Fibroblast of skin of left quadriceps (primary cell): ENCODE measurements at places on chromosomes 13 and 19.
A peak's percentile ranks its signal among the peaks of the same experiment; 100 is the strongest.

GRCh38 chr13:94233401-94233800 lies 246.1 kb downstream of the DCT start:
- peak; percentile 84 for DNase-seq

- no peak for DNase-seq
These were observed 93.9 kb downstream of the GNG7 start for GRCh38 chr19:2608602-2608922.

GRCh38 chr19:7535998-7536695 lies 630 bp downstream of the PNPLA6 start:
- DNase-seq: no peak

- no peak for DNase-seq
These were observed 52.1 kb downstream of the MYO9B start for GRCh38 chr19:17127671-17128070.

GRCh38 chr13:102710261-102710679 lies 15.4 kb upstream of the METTL21C start:
- no peak for DNase-seq

- DNase-seq: no peak
These were observed 57.4 kb downstream of the ATP11A start for GRCh38 chr13:112747256-112747655.

- DNase-seq: no peak
These were observed 11.1 kb downstream of the ZNF575 start for GRCh38 chr19:43544077-43544476.

- no peak for DNase-seq
These were observed 20.7 kb upstream of the TPT1 start for GRCh38 chr13:45361596-45362206.

- DNase-seq: no peak
These were observed 15.6 kb upstream of the DCUN1D2 start for GRCh38 chr13:113506025-113506685.

DNA sequence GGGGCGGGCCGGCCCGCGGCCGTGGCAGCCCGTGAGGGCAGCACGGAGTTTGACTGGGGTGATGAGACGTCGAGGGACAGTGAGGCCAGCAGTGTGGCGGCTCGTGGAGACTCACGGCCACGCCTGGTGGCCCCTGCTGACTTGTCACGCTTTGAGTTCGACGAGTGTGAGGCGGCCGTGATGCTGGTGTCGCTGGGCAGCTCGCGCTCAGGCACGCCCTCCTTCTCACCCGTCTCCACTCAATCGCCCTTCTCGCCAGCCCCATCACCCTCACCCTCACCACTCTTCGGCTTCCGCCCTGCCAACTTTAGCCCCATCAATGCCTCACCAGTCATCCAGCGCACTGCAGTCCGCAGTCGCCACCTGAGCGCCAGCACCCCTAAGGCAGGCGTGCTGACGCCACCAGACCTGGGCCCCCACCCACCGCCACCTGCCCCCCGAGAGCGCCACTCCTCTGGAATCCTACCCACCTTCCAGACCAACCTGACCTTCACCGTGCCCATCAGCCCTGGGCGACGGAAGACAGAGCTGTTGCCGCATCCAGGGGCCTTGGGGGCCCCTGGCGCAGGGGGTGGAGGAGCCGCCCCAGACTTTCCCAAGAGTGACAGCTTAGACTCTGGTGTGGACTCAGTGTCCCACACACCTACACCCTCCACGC lies 4.5 kb downstream of the CIC start:
- DNase-seq: no peak

DNA sequence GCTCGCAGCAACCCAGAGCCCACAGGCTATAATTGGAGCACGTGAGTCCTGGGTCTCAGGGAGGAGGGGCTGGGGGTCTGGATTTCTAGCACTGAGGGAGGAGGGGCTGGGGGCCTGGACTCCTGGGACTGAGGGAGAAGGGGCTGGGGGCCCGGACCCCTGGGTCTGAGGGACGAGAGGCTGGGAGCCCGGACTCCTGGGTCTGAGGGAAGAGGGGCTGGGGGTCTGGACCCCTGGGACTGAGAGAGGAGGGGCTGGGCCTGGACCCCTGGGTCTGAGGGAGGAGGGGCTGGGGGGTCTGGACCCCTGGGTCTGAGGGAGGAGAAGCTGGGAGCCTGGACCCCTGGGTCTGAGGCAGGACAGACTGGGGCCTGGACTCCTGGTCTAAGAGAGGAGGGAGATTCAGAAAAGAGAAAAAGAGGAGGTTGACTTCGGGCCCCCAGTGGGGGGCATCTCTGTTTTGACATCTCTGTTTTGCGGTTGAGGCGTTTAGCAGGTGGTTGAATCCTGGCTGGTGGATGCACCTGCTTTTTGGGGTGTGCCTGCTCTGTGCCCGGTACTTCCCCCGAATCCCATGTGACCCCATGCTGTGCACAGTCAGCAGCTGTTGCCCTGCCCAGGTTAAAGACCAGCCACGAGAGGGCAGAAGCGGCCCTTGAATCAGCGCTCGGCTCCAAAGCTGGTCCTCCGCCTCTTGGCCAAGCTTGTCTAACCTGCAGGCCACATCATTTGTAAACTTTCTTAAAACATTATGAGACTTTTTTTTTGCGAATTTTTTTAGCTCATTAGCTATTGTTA lies 10.5 kb downstream of the PVR start:
- no peak for DNase-seq

DNA sequence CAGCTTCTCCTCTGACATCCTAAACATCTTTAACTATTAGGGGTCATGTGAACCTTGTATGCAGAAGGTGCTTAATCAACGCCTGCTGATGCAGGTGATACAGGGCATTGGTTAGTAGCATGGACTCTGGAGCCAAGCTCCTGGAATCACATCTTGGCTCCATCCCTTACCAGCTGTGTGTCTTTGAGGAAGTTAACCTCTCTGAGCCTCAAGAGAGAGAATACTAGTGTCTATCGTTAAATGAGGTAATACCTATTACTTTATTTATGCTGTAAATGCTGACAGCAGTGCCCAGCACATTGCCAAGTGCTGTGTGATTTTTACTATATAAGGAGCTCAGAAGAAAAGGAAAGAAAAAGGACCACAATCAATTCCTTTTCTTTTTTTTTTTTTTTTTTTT lies 11.2 kb upstream of the SELENOW start:
- no peak for DNase-seq

GRCh38 chr13:39767791-39768517 lies 112.5 kb downstream of the COG6 start:
- no peak for DNase-seq

DNA sequence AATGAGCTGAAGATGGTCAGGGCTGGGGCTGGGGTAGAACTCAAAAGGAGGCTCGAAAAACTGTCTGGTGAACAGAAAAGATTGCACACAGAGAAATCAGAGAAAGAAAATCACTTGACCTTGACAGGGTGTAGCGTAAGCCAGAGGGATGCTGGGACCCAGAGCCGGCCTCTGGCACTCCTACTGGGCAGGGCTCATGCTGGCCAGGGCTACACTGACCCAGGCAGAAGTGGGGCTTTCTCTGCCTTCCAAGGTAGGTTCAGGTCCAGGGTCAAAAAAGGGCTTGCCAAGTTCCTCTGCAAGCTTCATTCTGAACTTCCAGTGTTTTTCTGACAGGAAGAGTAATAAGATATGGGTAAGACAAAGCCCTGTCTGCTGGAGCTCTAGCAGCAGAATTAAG lies 56.2 kb downstream of the LATS2 start:
- DNase-seq: no peak

GRCh38 chr13:32419862-32420261 lies 8.1 kb downstream of the N4BP2L1 start:
- no peak for DNase-seq

- DNase-seq: no peak
These were observed 940 bp upstream of the DCUN1D2 start for GRCh38 chr13:113491418-113491883.

DNA sequence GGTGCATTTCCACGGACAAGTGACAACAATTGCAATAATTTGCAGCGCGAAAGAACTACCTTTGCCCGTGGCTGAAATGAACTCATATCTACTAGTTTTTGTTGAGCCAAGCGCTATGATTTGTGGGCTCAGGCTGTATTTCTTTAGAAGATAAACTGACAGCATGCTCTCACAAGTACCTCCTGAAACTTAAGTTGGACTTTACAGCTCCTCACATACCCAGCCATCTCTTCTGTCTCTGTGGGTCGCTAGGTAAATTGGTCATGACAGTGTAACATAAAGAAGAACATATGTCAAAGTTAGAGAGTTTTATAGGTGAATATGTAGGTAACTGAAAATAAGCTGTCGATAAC lies 839 bp downstream of the COG6 start:
- DNase-seq: no peak

DNA sequence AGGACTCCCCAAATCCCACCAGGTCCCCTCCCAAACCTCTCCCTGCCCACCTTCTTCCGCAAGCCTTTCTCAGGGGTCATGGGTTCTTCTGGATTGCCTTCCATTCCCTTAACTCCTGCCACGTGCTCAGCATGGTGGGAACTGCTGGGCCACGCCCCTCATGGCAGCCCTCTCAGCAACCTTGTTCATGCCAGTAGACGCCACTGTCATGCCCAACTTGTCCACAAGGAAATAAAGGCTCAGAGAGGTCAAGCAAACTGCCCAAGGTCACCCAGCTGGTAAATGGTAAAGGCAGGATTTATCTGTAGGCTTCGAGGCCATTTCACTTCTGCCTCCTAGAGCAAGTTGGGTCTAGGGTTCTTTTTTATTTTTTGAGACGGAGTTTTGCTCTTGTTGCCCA lies 10.9 kb downstream of the PRAM1 start:
- DNase-seq: no peak

- no peak for DNase-seq
These were observed 29.0 kb downstream of the RANBP3 start for GRCh38 chr19:5948752-5949564.

DNA sequence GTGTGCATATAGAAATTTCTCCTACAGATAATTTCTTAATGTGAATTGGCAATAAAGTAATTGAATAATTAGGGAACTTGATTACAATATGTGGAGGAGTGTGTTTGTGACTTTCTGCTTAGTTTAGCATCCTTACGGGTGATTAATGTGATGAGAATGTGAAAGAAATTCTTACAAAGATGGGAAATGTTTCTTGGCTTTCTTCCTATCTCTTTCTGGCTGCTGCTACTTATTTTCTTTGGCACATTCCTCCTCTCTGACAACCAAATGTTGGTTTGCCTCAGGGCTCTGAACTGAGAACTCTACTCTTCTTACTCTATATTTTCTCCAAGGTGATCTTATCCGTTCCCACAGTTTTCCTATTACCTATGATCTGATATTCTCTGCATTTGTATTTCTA lies 300.1 kb downstream of the TBC1D4 start:
- DNase-seq: peak; percentile 59

GRCh38 chr13:24119626-24120508 lies 40.7 kb upstream of the SPATA13 start:
- no peak for DNase-seq

DNA sequence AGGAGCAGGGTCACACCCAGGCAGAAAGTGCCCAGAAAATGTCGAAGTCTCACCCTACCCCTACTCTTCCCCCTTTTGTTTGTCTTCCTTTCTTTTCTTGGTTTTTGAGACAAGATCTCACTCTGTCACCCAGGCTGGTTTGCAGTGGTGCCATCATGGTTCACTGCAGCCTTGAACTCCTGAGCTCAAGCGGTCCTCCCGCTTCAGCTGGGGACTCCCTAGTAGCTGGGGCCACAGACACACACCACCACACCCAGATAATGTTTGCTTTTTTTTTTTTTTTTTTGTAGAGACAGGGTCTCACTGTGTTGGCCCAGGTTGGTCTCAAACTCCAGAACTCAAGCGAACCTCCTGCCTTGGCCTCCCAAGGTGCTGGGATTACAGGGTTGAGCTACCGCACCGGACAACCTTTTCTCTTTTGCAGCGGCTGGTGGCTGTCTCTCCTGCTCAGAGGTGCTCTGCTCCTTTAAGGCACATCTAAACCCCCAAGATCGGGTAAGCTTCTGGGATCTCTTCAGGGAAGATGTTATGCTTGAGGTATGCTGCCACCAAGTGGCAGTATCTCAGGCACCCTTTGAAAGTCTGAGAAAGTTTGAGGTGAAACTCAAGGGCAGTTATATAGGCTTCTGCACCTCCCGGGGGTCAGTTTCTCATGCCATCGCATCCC lies 22.4 kb upstream of the EBI3 start:
- DNase-seq: no peak

- no peak for DNase-seq
These were observed 8.0 kb downstream of the IL17D start for GRCh38 chr13:20711301-20712044.

GRCh38 chr19:21133633-21134032 lies 8.2 kb upstream of the ZNF431 start:
- DNase-seq: no peak

DNA sequence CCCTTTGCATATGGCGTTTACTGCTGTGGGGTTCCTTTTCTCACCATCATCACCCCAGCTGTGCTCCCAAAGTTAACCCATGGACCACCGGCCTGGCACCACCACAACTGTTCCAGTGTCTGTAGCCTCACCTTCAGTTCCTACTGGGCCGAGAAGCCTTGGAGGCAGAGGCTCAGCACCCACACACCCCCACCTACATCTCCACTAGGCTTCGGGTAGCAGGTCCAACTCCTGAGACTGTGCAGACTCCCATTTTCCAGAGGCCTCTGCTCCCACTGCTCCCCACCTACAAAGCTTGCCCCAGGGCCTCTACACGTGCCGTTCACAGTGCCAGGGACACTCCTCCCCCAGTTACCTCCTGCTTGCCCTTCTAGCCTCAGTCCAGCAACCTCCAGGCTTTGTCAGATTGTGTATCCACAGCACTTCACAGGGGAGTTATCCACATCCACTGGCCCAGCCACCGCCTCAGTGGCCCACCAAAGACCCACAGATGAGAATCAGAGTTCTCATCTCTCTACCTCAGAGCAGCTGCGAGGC lies 14.1 kb downstream of the SLC27A5 start:
- no peak for DNase-seq

DNA sequence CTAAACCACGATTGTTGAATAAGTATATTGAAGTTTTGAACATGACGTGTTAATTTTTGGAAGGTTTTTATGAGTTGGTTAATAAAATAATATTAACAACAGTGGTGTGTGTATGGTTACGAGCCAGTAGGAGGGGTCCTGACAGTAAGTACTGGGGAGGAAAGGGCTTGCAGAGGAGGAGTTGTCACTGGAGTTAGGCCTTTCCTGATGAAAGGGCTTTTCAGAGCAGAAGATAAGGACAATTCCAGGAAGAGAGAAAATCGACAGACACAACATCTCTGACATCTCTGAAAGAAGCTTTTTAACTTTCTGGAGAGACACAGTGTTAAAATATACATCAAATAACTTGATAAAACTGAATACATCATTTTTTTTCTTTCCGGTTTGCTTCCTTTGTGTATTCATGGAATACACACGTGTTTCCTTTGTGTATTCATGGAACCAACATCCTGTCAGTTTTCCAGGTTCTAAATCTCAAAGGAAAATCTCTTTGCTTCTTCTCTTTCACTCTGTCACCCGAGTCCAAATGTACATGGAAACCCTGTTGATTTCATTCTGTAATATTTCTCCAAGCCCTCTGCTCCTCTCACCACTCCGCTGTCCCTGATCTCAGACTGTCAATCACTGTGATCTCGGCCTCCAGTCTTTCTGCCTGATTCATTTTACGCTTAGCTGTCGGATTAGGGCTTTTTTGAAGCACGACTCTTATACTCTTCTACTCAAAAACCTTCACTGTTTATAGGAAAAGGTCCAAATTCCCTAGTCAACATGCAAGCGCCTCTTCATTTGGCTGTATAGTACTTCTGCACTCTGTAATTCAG lies 374.4 kb downstream of the DLEU7 start:
- DNase-seq: no peak

GRCh38 chr13:45496942-45497341 lies 32.2 kb downstream of the COG3 start:
- no peak for DNase-seq

- DNase-seq: no peak
These were observed 6.4 kb downstream of the LRCH1 start for GRCh38 chr13:46559272-46559805.

GRCh38 chr13:109764045-109764444 lies 22.3 kb downstream of the IRS2 start:
- no peak for DNase-seq

GRCh38 chr19:37966211-37966661 lies 59.2 kb downstream of the SIPA1L3 start:
- no peak for DNase-seq
